ENCODE measurements at places on chromosomes 16 and 17. TPM values are rescaled to one million over a fixed set of nuclear protein-coding genes. Genes with fewer than 3 reads are reported as not detected.

The C1QTNF8 gene
- total RNA-seq = not detected

The UTS2R gene
- total RNA-seq = not detected

The CD300LB gene
- total RNA-seq = not detected

The CDK12 gene
- total RNA-seq = 41.4 TPM

The KRTAP4-9 gene
- not detected for total RNA-seq

The KREMEN2 gene
- total RNA-seq = not detected

The KCNG4 gene
- total RNA-seq = not detected

The CCL7 gene
- total RNA-seq = 3.4 TPM
